Mucosa of gallbladder (tissue), 1 donor: ENCODE measurements at places on chromosomes 11 and 22. TPM values are rescaled to one million over a fixed set of nuclear protein-coding genes. Genes with fewer than 3 reads are reported as not detected.

GRCh38 chr11:13283636-13284035 is 6.0 kb downstream of the BMAL1 start:
- DNase-seq: no peak

DNA sequence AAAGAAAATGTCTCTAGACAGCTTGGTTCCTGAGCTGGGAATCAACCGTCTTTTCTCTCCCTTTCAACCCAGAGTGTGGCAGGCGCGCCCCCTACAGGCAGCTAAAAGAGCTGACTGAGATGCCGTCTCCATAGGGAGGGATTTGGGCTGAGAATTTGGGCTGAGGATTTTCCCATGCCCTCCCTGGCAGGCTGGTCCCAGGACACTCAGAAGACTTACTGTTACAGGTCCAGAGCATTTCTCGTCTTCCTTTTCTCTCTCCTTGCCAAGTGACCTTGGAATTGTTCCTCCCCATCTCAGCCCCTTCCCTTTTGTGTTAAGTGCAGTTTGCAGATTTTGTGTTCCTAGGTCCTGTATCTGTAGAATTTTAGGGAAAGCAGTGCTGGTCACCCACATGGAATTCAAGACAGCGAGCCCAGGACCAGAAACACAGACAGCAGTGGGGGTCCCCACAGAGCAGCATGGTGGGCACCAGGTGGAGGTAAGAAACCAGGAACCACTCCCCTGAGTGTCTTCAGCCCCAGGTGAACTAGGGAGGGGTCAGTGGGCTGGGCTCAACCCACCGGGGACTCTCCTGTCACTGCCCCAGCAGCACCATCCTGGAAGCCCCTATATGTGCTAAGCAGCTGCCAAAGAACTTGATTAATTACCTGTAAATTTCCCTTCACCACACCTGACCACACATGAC is 9.9 kb upstream of the IGLL5 start:
- DNase-seq: peak; percentile 67

GRCh38 chr11:125270711-125271110 is 106.2 kb downstream of the PKNOX2 start:
- DNase-seq: no peak

The EFEMP2 gene
- total RNA-seq: 86.5 TPM

- DNase-seq: no peak
These were observed 7.7 kb downstream of the VWCE start for GRCh38 chr11:61287338-61287977.

GRCh38 chr11:114413958-114414357 is 13.5 kb downstream of the RBM7 start:
- DNase-seq: no peak

DNA sequence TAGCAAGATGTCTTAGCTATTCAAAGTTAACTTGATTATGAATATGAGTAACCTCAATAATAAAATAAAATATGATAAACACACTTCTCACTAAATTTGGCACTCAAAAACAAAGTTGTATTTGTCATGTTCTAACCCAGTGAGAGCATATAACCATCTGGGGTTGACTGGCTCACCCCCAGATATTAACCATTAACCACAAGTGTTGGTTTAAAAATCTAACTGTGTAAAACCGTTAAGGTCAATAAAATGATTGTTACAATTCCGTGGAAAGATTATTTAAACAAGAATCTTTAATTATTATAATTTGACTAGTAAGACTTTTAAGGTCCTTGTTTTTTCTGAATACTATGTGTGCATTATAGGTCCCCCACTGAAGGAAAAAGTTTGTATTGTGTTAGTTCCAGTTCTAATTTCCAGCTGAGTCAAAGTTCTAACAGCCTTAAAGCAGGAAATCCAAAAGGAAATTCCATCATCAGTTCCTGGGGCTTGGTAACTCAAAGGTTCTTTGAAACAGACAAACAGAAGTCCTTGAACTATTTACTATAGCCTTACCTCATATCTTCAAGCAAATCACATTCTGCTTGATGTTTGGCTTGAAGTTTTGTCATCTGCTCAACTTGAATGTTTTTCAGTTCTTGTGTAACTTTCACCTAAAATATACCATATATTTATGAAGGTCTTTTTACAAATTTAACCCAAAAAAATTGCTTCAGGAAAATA is 2.5 kb downstream of the FCHSD2 start:
- no peak for DNase-seq
